ENCODE measurements at places on chromosomes 2 and 18. TPM values are rescaled to one million over a fixed set of nuclear protein-coding genes. Genes with fewer than 3 reads are reported as not detected.

GRCh38 chr2:241161646-241162281 lies 11.5 kb downstream of the PPP1R7 start:
- DNase-seq, result no peak

DNA sequence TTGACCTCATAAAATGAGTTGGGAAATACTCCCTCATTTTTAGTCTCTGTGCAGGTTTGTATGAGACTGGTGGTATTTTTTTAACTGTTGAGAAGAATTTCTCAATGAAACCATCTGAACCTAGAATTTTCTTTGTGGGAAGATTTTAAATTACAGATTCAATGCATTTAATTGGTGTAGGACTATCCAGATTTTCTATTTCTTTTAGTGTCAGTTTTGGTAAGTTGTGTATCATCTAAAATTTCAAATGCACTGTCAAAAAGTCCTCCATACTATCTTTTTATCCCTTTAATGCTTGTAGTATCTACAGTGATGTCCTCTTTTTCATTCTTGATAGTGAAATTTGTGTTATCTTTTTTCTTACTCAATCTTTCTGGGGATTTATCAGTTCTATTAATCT lies 1.8 kb upstream of the BOK start:
- DNase-seq, result no peak

GRCh38 chr2:190493095-190493494 lies 41.4 kb downstream of the NEMP2 start:
- no peak for DNase-seq

IL1RL1 gene
- total RNA-seq, result 0.20 TPM

GMCL1 gene
- total RNA-seq, result 18.1 TPM
